ENCODE measurements at places on chromosomes 13 and 19.

GRCh38 chr19:39997638-39998216, 867 bp downstream of the ZNF546 start:
- no peak for DNase-seq

DNA sequence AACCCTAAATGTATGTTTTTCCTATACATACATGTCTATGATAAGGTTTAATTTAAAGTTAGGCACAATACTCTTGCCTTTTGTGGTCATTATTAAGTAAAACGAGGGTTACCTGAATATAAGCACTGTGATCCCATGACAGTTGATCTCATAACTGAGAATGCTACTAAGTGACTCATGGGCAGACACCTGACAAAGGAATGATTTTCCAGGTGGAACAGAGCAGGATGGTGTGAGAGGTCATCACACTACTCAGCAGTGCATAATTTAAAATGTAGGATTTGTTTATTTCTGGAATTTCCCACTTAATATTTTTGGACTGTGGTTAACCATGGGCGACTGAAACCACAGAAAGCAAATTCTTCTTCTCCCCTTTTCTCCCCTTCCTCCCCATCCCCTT, 178.9 kb downstream of the UGGT2 start:
- DNase-seq = no peak

GRCh38 chr13:35475960-35476943, at the start of gene MAB21L1:
MAB21L1 (minus strand) TSS chr13:35476689; CDS start chr13:35476138, 551 bp downstream.
- DNase-seq = peak; percentile 53

- DNase-seq = no peak
These were observed 4.4 kb downstream of the TRIP10 start for GRCh38 chr19:6743714-6744380.

DNA sequence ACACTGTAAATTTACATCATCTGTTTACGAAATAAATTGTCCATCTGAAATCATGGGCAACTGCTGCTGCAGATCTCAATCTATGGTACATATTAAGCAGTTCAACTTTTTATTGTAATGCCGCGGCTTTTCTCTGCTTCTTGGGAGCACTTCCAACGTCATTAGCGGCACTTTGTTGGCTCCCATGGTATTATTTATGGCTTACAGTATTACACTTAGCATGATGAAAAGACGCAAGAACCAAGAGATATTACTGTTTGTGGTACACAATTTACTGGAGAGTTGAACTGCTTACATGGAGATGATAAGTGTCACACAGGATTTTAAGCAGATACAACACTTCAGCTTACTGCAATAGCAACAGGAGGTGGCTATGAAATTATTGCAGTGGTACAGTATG, 442.1 kb downstream of the PCDH20 start:
- no peak for DNase-seq

DNA sequence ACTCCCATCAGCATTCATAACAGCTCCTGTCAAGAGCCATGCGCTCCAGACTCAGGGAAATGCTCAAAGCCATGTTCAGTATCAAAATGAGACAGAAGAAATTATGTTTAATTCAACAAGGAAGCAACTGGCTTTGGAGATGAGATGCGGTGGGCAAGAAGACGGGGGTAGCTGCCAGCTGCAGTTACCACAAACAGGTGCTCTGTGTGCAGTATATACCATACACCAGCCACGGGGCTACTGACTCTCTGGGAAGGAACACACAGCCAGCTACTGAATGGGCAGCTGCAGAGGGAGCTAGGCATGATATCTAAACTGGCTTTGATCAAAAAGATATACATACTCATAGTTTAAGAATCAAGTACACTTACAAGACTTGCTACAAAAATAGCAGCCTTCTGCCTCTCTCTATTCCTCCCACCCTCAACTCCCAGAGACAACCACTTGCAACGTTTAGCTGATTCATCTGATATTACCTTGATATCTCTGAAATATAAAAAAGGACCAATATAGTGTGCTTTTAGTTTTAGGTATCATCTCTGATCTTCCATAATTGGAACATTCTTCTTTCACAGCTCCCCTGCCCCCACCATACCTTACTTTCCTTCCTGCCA, 593.0 kb downstream of the UQCRFS1 start:
- no peak for DNase-seq

GRCh38 chr13:97459215-97459777, 25.3 kb downstream of the RAP2A start:
- DNase-seq = no peak

DNA sequence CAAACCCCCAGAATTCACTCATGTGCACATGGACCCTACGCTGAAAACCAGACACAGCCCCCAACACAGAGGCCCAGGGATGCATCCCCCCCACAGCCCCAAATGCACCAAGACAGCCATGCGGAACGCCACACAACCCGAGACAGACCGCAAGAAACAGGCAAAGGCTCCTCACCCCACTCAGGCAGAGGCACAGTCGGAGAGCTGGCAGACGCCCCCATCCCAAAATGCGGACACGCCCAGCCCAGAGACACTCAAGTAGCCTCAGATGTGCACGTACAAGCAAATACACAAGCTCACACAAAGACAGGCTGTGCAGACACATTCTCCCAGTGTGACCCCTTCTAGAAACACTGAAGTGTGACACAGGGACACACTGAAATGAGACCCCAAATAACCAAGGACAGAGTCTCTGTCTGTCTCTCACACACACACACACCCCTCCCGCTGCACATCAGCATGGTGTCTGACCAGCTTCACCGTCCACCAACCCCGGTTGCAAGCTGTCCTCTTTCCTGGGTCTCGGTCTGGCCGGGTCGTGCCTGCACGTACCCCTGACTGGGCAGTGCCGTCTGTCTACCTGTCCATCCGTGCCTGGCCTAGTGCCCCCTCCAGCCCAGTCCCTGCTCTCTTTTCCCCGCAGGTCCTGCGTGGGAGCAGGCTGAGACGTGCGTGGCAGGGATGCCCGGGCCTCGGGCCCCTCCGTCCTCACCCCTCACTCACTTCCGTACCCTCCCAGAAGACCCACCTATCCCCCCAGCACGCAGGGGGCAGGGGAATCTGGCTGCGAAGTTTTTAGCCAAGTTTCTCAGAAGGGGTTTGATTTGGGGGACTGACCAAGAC, 16.1 kb downstream of the ERFL start:
- no peak for DNase-seq

GRCh38 chr13:30976025-30976424, 43.6 kb downstream of the TEX26 start:
- DNase-seq = no peak

DNA sequence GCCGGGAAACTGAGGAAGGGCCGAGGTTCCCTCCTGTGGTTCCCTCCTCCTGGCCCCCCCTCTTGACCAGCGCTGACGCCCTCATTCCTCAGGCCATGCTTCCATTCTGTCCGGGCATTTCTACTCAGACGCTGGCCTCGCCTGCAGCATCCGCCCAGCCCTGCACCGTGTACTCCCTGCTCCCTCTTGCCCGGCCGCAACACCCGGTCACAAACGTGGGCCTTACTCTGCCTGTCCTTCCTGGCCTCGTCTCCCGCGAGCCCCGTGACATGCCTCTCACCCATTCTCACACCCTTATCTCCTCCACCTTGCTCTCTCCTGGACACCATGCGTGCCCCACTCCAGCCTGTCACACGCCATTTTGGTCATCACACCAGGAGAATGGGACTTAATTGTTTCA, 11.3 kb downstream of the HDGFL2 start:
- DNase-seq = no peak

- DNase-seq = no peak
These were observed 85.8 kb upstream of the ZNF91 start for GRCh38 chr19:23481043-23481442.

DNA sequence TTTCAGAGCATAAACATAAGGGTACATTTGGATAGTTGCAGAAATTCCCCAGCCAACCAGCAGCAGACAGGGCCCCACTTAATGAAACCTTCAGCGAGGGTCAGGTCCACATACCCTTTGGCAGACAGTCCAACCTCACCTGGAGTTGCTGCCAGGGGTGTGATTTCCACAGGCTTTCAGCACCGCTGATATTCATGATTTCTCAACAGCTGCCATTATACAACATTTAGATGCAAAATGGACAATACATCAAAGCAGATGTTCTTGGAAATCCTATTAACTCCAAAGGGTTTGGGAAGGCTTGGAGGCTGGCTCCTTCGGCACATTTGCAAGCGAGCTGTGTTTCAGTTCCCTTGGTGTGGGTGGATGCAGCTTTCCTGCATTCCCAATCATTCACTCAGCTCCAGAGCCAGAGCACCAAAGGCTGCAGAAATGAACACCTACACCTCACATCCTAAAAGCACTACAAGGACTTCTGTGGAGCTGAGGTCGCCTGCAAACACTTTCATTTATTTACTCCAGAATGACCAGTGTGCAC, 147.2 kb upstream of the VSTM2B start:
- no peak for DNase-seq

- DNase-seq = no peak
These were observed 837 bp downstream of the FSD1 start for GRCh38 chr19:4305257-4305612.

- DNase-seq = peak; percentile 91
These were observed 47.4 kb upstream of the SERPINE3 start for GRCh38 chr13:51292000-51292565.

DNA sequence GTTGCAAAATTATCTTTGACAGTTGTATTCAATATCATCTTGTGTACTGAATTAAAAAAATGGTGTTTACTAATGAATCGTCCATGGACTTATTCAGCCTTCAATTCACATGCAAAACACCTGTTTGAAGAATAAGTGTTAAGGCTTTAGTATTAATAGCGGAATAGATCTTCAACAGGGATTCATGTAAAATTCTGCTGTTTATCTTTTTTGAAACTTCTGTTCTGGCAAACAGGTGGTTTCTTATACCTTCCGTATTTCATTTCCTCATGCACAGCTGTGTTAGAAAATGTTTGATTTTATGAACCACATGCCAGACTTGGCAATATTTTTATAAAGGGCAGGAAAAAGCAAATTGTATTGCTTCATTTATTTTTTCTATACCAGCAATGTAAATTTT, 255.7 kb downstream of the DACH1 start:
- DNase-seq = no peak

DNA sequence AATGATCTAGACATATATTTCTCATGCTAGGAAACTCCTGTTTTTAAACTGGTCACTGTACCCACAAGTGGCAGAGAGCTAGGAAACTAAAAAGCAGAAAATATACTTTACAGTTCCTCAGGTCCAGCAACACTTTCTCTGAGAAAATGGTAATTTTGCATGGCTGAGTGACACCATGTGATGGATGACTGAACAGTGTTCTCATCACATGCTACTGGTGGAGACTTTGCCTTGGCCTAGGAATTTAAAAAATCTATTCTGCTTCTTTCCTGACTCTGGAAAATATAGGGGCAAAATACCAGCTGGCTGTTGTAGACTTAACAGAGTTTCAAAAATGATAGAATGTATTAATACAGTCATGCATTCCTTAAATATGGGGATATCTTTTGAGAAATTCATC, 50.0 kb downstream of the LATS2 start:
- DNase-seq = peak; percentile 79
